ENCODE measurements at places on chromosomes 2 and 18.

DNA sequence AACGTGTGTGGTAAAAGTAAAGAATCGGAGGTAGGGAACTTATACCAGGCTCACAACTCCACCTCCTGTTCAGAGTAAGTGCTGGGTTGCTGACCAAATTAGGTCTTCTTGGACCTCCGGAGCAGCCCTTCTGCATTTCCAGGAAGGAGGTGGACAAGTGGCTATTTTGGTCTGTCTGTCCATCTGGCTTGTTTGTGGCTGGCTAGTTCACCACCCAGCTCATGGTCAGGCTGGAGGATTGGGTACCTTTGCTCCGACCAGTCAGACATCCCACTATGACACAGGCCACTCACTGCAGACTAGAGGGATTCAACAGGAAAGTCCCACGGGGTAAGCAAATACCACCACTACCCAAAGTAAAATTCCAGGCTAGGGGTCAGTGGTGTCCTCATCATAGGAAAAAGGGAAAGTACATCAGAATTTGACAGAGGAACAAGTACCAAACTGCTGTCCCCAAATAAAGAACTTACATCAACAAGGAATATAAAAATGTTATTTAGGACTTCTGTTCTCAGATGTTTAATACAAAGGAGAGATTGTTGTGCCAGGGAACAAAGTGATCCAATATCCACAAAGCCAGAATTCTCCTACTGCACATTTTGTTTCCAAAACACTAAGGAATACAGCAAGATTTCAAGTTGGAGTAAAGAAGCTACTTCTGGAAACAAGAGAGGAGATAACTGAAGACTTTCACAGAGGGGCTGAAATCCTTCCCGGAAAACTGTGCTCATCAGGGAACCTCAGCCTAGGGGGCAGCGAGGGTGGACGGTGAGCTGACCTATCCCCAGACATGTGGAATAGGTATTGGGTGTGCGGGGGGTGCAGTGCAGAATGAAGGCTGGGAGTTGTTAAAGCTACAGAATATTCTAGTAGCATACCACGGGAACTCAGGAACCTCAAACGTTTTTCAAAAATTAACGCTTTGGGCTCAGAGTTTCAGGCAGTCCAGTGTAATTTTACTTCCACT is 56.9 kb downstream of the BCL2 start:
- DNase-seq, result no peak

- no peak for DNase-seq
Measured at GRCh38 chr18:45039376-45039775, 358.7 kb downstream of the SETBP1 start.

GRCh38 chr2:128494640-128495321 is 176.1 kb upstream of the HS6ST1 start:
- DNase-seq, result no peak

- no peak for DNase-seq
Measured at GRCh38 chr18:55232506-55232905, 273.2 kb upstream of the CCDC68 start.

- no peak for DNase-seq
Measured at GRCh38 chr2:180583441-180584140, 396.8 kb upstream of the UBE2E3 start.

DNA sequence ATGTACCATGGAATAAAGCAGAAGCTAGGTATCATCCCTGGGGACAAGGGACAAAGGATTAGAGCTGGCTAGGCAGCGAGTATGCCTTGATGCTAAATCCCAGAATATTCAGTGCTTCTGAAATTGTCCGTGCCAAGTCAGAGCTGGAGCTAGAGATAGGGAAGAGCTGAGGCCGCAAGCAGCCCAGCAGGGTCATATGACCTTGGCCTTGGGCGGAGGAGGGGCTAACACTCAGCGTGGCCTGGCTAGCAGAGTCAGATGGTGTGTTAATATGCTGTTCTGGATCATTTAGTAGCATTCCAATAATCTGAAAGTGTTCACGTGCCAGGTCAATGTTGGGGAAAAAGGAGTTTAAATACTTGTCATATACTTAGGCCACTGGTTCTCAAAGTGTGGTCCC is 374.8 kb downstream of the CLIP4 start:
- DNase-seq, result no peak

DNA sequence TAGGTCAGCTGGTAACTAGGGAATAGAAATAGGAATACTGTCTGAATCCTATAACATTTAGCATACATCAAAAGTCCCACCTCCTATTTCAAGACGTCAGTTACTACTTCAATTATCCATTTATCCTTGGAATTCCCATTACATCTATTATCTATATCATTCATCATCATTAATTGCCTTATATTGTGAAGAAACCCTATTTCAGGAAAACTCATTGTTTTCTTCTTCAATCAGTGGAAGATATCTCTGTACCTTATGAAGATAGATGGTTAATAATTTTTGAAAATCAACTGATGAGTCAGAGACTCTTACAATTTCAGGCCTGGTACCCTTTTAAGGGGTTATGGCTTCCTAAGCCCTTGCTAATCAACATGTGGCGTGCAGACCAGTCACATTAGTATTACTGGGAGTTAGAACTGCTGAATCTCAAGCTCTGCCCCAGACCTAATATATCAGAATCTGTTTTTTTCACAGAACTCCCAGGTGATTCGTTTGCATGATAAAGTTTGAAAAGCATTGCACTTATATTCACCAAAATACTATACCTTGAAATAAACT is 69.3 kb upstream of the PGAP1 start:
- DNase-seq, result no peak

- no peak for DNase-seq
Measured at GRCh38 chr2:64914247-64914646, 75.0 kb upstream of the SLC1A4 start.

- DNase-seq, result no peak
Measured at GRCh38 chr2:113284476-113284875, 5.8 kb upstream of the PAX8 start.

All from CD4-positive, alpha-beta T cell treated with Interleukin-4 for 4 hours (primary cell).